ENCODE measurements at places on chromosomes 1 and 21.

DNA sequence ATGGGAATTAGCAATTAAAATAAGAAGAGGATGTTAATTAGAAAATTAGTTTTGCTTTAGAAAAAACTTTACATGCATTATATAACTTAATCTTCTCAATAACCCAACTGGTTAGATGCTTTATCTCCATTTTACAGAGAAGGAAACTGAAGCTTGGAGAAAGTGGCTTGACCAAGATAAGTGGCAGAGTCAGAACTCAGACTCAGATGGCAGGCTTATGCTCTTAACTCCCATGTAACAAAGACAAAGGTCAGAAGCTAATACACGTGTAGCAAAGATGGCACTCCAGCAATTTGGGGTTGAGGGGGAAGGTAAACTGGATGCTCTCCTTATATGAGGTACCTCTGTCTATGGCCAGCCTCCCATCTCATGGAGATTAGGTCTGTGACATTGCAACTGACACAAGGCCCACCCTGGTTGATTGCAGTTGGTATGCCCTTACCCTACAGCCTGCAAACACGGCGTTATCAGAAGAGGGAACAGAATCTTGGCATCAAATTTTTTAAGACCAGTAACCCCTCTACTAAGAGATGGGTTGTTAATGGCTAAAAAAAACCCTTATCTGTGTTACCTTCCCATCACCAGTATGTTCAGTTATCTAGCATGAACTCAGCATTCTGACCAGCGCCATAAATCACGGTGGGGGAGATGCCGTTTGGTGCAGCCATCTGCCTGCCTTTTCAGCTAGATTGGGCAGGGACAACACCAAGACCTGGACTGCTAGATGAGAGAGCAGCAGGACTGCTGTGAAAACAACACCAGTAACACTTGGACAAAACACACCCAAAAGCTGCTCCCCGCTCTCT is 97.0 kb downstream of the UBR4 start:
- no peak for DNase-seq

GRCh38 chr1:114090738-114091505 is 62.7 kb downstream of the SYT6 start:
- no peak for DNase-seq

DNA sequence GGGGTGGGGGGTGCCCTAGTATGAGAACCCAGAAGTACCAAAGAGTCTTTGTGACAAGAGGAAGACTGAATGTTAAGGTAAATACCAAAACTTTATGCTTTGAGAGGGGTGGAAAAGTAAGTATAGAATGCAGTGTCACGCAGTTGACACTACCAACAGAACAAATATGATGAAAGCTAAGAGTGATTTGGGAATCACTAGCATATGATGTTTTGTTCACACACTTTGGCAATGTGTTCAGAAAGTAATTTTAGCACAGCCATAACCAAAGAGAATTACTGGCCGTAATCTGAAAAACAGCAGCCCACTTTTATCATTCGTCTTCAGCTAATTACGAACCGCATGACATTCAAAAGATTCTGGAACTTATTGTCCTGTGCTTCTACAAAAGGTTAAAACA is 59.5 kb downstream of the ENAH start:
- no peak for DNase-seq

DNA sequence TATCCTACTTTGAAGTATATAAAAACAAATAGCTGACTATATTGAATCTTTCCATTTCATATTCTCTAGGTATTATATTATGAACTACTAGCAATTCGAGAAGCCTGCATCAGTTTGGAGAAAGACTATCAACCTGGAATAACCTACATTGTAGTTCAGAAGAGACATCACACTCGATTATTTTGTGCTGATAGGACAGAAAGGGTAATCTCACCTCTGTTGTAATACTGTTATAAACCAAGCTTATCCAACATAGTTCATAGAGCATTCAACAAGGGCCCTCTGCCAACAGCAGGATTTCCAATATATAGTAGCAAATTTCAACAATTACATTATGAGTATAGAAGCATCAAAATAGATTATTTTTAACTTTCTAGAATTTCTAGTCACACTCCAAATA is 43.7 kb upstream of the TEKT2 start:
- DNase-seq: no peak

- DNase-seq: no peak
Observed at GRCh38 chr1:225765982-225766674, 11.5 kb upstream of the SRP9 start.

GRCh38 chr1:195071461-195071860 is 1536.8 kb downstream of the KCNT2 start:
- no peak for DNase-seq

- no peak for DNase-seq
Observed at GRCh38 chr1:31483012-31483946, 70.3 kb downstream of the SERINC2 start.

- DNase-seq: no peak
Observed at GRCh38 chr1:45617618-45618017, 6.2 kb downstream of the CCDC17 start.
